Stimulated activated CD4-positive, alpha-beta T cell treated with anti-CD3 and anti-CD28 coated beads, Interleukin-1b, Interleukin-23, amount 100 ng/mL, for 48 hours (primary cell): ENCODE measurements at places on chromosomes 7 and 10.

DNA sequence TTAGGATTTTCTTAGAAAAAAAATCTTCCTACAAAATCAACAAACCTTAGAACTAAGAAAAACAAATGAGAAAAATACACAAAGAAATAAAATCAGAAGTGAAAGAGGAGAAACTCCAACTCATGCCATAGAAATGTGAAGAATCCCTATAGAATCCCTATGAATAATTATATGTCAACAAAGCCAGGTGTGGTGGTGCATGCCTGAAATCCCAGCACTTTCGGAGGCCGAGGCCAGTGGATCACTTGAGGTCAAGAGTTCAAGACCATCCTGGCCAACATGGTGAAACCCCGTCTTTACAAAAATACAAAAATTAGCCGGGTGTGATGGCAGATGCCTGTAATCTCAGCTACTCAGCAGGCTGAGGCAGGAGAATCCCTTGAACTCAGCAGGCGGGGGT lies 27.1 kb downstream of the ACSM6 start:
- no peak for DNase-seq

GRCh38 chr7:135678612-135679575 lies 16.6 kb downstream of the STMP1 start:
- no peak for DNase-seq

DNA sequence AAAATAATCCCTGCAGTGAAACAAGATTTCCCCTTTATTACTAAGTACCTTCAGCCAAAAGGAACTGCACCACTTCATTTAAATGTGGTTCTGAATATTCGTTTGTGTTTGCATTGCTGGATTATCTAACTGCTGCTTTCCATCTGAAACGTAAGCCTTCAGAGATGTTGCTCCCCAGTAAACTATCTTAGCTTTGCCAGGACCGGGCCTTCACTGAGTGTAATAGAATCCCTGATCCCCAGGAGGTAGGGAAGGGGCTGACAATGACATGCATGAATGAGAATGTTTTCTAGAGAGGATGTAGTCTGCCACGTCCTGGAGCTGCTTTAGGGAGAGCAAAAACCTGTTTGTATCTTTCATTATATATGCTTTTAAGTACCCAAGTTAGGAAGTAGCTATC lies 19.5 kb upstream of the INSYN2A start:
- DNase-seq = no peak

DNA sequence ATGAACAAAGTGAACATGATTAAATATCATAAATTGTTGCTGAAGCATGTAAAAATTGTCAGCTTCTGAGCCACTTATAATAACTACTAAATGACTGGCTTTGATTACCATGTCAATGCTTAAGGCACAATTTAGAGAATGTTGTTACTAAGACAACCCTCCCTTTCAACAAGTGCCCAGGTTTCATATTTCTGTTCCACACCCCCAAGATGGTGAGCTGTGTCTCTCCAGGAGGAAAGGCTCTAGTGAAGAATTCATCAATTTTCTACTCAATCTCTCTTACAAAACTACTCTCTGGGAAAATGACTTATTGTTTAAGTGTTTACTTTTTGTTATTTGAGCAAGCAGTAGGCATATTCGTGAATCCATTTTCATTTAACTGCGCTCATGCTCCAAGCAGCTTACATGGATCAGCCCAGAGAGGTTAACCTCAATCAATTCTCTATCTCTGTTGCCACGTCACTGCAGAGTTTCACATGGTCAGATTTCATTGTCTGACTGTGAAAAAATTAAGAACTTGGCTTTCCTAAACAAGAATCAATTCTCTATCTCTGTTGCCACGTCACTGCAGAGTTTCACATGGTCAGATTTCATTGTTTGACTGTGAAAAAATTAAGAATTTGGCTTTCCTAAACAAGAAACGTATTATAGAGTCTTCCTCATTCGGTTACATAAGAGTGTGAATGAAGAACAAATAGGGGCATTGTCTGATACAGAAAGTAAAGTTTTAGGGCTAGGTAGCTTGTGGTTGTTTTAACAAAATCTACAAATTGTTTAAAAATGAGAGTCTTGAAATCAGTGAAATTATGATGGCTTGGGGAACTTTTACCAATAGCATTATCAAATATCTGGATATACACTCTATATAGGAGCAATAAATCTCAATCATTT lies 49.7 kb downstream of the CCDC71L start:
- no peak for DNase-seq

DNA sequence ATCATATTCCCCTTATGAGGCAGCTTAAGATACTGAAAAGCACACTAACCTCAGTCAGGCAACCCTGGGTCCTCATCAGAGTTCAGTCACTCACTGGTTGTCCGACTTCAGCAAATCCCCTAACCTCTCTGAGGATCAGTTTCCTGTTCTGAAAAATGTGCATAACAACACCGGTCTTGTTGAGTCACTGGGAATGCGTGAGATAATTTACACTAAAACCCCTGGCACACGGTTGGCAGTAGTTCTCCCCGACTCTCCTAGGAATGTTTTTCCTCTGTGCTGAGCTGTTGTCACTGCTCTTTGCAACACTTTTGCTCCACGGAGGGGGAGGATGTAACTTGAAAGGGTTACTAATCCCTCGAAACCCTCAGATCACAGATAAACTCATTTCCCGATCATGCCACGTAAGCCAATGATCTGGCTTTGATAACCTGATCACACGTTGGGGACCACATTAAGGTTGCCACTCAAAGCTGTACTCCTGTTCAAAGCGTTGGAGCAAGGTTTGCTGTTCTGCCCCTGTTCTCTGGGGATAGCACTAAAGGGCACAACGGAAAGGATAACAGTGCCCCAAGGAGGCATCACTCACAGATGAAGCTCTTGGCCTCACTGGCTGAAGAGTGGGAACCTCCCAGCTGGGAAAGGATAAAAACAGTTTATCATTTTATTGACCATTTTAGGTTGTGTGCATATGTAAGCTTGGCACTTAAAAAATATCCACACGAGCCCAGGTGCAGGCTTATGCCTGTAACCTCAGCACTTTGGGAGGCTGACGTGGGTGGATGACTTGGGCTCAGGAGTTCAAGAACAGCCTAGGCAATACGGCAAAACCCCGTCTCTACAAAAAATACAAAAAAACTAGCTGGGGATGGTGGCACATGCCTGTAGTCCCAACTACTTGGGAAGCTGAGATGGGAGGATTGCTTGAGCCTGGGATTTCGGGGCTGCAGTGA lies 5.0 kb upstream of the RBM17 start:
- DNase-seq = peak; percentile 86

DNA sequence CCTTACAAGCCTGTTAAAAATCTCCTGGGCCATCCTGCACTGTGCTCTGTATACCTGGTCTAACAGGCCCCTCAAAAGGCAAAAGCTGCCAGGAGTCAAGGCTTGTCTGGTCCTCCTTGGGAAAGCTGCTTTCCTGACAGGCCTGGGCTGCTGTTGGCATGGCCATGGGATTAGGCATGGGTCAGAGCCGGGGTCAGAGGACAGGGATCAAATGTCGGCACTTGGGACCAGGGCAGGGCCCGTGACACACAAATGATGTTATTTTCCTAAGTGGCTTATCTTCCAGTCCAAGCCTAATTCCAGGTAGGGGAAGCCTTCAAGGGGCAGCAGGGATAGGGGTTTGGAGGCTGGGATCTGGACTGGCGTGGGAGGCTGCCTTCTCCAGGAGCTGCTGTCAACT lies 191.5 kb upstream of the GPR26 start:
- no peak for DNase-seq

- no peak for DNase-seq
Measured at GRCh38 chr10:14017467-14017866, 313.3 kb downstream of the FRMD4A start.

GRCh38 chr7:28076423-28077200 lies 104.0 kb downstream of the JAZF1 start:
- no peak for DNase-seq

DNA sequence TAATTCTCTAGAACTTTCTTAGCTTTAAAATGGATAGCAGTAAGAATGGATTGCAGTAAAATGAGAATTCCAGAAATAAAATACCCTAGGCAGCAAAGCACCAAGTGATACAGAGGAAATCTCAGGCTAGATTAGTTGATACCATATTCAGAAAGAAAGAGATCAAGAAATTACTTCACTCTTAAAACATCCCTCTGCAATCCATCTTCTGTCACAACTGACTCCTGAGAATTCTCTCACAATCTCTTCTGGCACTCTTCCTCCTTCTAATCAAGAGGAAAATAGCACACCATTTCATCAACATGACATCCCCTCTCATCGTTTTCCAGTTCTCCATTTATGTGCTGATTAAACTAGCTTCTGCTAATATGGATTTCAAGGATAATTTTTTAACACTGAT lies 42.2 kb upstream of the LAMB1 start:
- DNase-seq = no peak

- no peak for DNase-seq
Measured at GRCh38 chr7:154674191-154674590, 328.7 kb downstream of the PAXIP1 start.

DNA sequence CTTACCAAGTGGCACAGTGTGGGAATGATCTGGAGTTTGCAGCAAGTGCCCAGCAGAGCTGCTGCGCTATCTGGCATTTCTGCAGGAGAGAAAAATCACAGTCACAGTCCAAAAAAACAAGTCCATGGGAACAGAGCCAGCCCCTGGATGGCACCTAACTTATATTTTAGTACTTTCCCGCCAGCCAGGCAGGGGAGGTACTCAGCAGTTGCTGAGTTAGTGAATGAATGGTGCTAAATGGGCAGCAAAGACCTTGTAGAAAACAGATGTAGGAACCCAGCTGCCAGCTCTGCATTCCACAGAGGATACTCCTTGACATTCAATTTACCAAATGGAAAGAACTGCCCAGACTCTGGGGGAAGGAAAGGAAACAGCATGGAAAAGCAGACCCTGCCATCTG lies 54.5 kb downstream of the GSDME start:
- DNase-seq = no peak

GRCh38 chr7:13560441-13560840 lies 429.0 kb downstream of the ETV1 start:
- DNase-seq = no peak
